ENCODE measurements at places on chromosomes 4 and X.
A peak's percentile ranks its signal among the peaks of the same experiment; 100 is the strongest.

GRCh38 chrX:140766024-140766611, 56.6 kb downstream of the LINC00632 start:
- peak; percentile 37 for DNase-seq

DNA sequence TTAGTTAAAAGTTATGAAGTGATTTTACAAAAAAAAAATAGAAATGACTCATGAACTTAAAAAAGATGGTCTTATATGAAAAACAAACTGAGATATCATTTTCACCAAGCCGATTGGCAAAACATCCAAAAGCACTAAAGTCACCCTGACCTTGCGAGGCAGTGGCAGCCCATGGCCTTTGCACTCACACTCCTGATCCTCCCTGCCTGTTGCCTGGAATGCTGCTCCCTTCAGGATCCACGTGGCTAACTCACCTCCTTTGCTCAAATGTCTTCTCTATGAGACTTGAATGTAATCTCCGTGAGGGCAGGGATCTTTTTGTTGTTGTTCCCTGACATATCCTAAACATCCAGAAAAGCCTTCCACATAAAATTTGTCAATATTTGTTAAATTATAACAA, 106.4 kb downstream of the RAPGEF2 start:
- DNase-seq = no peak

DNA sequence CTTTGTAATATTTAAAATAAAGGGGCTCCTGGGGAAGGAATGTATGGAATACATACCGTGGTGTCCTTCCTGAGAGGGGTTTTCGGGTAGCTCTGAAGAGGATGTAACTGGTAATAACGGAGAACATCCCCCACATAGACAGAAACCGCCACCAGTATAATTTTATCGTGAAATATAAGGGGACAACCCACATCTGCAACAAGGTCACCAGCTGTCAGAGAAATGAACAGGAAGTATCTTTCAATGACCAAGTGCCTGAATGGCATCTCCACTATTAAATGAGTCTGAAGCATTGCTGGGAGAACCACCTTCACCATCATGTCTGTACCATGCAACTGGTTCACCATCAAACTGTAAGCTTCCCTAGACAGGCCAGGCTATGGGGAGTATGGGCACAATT, 31.7 kb downstream of the RNF175 start:
- no peak for DNase-seq

GRCh38 chr4:7434766-7435150, at the start of gene PSAPL1:
Gene PSAPL1, minus strand, starts transcription at chr4:7434930. Its CDS starts 51 bp downstream, at chr4:7434879.
- DNase-seq = peak; percentile 74

GRCh38 chr4:63620271-63620670, 789.0 kb downstream of the TECRL start:
- peak; percentile 62 for DNase-seq

DNA sequence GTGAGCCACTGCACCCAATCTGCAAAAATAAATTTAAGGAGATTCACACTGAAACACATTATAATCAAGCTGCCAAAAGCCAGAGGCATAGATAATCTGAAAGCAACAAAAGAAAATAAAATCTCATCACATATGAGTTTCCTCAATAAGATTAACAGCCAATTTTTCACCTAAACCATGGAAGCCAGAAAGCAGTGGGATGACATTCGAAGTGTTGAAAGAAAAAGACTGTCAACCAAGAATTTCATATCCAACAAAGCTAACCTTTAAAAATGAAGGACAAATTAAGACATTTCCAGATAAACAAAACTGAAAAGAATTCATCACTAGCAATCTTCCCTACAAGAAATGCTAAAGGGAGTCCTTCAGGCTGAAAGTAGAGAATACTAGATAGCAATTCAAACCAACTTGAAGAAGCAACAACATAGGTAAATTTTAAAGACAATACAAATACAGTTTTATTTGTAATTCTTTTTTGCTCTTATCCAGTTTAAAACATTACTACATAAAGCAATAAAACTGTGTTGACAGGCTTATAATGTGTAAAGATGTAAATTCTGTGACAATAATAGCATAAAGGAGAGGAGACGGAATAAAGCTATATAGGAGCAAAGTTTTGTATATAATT, 23.1 kb upstream of the KLHL8 start:
- no peak for DNase-seq

DNA sequence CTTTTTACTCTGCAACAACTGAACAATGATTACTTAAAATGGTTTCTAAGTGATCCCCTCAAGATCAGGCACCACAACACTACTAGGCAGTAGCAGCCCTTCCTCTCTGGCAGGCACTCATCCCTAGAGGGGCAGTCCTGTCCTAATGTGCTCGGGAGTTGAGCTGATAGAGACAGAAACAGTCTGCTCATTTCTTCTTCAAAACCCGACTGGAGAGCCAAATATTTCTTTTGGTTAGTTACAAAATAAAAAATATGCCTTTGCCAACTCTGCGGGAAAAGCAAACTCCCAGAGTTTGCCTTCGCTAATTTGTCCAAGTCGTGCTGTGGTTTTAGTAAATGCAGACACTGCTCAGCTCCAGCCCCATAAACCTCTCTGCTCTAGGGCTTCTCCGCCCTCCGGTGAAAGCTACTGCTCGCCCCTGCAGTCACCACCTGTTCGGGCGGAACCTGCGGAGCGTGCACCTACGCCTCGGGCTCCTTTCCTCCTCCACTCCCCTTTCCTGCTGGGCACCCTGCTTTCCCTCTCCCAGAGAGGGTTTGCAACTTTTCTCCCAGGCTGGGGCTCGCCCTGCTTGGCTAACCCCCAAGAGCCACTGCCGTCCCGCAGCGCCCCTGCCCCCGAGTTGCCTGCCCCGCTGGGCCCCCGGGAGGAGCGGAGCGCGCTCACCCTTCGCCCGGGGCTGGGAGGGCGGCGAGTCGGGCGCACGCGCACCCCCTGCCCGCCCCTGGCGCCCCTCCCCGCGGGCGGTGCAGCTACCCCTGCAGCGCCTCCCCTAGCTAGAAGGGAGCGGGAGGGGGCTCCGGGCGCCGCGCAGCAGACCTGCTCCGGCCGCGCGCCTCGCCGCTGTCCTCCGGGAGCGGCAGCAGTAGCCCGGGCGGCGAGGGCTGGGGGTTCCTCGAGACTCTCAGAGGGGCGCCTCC, at the start of gene NPNT:
TSS of gene NPNT (plus strand) at position 812 of the 923 bp plus-strand sequence. CDS start 182 bp downstream, outside the sequence.
- DNase-seq = peak; percentile 88

DNA sequence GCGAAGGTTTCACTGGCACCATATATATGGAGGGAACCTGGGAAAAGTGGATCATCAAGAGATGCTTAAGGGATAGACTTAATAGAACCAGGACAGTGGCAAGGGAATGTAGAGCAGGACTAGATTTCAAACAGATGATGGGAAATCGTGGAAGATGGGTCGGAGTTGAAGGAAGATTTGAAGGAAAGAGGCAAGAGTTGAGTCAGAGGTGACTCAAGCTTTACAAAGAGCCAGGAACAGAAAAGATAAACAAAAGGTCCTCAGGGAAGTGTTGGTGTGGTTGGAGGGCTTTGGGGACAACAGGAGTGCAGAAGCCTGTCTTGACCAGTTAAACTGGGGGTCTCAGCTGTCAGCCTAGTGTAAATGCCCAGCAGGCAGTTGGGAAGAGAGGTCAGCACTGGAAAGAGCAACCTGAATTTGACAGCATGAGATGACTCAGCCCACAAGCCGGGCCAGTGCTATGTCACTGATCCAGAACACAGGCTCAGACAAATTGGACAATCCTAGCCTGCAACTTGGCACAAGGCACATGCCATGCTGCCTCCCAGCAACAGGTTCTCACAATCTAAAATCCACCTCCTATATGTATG, 230.5 kb downstream of the IDS start:
- no peak for DNase-seq

DNA sequence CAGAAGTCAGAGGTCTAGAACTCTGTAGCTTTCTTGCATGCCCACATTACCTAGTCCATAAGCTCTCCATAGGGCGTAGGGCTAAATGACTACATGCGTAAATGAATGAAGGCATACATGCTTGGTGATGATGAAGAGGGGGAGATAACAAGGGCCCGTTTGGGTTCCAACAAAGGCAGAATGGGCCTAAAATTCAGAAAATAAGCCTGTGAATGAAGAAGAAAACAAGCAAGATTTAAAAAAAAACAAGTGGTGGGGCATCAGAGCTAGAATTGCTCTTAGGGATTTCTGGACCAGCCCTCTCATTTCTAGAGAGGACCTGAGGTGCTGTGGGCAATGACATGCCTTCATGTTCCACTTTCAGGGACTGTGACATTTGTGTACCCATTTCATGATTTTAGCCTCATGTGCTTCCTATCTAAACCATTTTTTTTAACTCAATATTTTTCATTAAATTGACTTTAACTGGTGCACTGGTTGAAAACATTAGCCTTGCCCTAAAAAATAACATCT, 12.1 kb downstream of the GPRIN3 start:
- DNase-seq = no peak

GRCh38 chrX:151970027-151970426, 4.4 kb downstream of the GABRE start:
- DNase-seq = no peak

DNA sequence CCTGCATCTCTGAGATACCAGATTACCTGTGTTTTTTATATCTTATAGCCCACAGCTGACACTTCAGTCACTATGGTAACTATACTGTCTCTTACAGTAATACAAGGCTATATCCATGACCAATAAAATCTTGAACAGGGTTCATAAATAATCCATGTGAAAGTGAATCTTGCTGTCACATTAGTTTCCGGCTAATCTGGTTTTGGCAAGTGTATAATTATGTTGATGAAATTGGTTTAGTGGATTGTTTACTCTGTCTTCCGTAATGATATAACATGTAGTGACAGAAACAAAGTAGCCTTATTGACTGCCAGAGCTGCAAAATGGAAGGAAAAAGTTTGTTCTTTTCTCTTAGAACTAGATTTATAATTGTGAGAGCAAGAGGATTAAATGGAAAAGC, 686.6 kb upstream of the PABPC4L start:
- no peak for DNase-seq

DNA sequence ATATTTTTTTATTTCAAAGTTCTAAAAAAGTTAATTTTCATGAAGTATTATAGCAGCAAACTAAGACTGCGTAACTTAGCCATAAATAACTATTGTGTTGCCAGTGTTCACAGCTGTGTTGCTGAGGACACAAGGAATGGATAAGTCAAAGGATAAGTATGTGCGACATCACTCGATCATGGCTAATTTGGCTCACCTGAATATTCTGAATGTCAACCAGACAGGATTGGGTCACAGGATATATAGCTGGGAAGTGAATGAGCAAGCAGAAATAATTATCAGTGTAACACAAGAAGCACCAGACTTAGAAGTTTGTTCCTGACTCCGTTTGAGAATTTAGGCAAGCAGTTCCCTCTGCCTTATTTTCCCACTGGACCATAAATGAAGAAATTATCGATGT, 33.9 kb downstream of the PRDM8 start:
- no peak for DNase-seq

DNA sequence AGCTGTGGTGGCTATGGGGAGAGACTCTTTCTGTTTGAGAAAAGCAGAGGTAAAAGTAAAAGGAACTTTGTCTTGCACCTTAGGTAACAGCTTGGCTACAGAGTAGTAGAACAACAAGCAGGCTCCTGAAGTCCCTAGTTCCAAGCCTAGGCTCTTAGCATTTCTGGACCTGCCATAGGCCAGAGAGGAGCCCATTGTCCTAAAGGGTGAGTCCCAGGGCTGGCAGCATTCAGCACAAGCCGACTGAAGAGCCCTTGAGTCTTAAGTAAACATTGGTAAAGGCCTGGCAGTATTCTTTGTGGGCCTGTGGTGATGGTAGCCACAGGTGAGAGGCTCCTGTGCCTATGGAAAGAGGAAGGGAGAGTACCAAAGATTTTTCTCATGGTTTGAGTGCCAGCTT, 38.2 kb downstream of the CSN3 start:
- no peak for DNase-seq

- no peak for DNase-seq
These were observed 482.0 kb downstream of the MID1IP1 start for GRCh38 chrX:39283239-39283638.

DNA sequence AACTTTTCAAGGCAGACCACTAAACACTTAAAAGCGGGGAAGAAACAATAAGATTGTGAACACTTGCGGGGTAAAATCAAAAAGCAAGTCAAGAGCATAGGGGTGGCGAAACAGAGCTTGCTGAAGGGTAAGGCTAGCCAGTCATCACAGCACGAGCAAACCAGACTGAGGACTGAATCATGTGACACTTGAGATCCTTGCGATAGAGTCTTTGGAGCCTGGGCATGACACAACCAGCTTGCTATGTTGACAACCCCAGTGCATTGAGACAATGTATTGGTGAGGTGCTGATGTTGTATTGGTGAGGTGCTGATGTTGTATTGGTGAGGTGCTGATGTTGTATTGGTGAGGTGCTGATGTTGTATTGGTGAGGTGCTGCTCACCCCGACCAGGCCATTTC, 72.3 kb downstream of the SLIT2 start:
- no peak for DNase-seq

- DNase-seq = no peak
These were observed 940.6 kb downstream of the PCDH19 start for GRCh38 chrX:99469439-99469838.

DNA sequence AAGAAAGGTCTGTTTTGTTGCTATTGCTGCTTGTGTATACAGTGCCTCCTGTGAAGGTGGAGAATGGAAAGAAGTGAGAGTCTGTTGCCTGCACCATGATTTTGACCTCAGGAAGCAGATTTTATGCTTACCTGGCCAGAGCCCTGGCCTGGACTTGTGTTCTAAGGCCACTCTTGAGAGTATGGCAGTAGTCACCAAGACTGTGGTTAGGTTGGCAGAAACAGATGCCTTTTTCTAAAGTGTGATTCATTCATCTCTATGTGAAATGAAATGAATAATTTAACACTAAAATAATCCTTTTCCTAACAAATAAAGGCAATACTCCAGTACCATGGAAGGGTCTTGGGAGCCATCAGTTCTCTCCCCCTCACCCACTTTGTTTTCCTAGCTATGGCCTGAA, 161.8 kb downstream of the DCLK2 start:
- no peak for DNase-seq

DNA sequence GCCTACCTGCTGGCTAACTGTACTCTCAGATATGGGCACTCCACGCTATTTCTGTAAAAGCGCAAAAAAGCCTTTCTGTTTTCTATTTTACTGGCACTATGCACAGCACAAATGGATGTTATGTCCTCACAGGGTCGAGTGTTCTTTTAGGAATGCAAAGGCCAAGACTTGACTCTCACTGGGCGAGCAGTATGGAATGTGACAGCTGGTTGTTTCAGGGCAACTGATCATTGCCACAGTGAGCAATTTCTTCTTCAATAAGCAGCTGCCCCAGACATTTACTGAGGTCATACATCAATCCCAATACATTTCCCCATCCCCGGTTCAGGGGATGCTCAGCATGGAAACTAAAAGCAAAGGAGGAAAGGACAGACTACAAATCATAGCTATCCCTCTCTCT, 58.2 kb downstream of the PDE5A start:
- DNase-seq = peak; percentile 6

- no peak for DNase-seq
These were observed 89.0 kb downstream of the NSUN7 start for GRCh38 chr4:40838742-40839141.

DNA sequence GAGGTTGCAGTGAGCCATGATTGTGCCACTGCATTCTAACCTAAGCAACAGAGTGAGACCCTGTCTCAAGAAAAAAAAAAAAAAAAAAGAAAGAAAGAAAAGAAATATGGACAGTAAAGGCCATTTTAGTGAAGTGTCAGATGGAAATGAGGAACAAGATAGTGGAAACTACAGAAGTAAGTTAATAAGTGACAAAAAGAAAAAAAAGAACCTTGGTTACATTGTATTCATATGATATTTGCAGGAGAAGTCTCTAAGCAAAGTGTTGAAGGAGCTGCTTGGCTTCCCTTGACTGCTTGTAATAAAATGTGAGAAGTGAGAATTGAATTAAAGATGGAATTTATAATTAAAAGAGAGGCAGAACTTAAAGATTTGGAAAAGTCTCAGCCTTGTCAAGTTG, 73.2 kb downstream of the HOPX start:
- DNase-seq = no peak
